ENCODE measurements at places on chromosomes 16 and 17. TPM values are rescaled to one million over a fixed set of nuclear protein-coding genes. Genes with fewer than 3 reads are reported as not detected.

Gene PLLP
- 360 TPM for total RNA-seq

Gene KRT24
- not detected for total RNA-seq

Gene HS3ST3A1
- total RNA-seq = 7.3 TPM

Gene DPEP2
- 1.0 TPM for total RNA-seq

Gene ATP1B2
- total RNA-seq = 1.5 TPM

Gene PPP1R27
- not detected for total RNA-seq

Gene AIPL1
- total RNA-seq = not detected

Gene IRX5
- not detected for total RNA-seq

Gene KRT12
- not detected for total RNA-seq

Gene CTRB2
- total RNA-seq = 11.1 TPM

Gene CCL8
- not detected for total RNA-seq

Gene CD2BP2
- 37.8 TPM for total RNA-seq

Gene CD300LB
- not detected for total RNA-seq

Gene HSD3B7
- total RNA-seq = 16.0 TPM

Gene SLFN13
- 4.7 TPM for total RNA-seq

Gene CDH1
- 32.9 TPM for total RNA-seq

Gene ZNF287
- total RNA-seq = 11.0 TPM

Gene USP43
- total RNA-seq = 0.22 TPM

Gene DNAH3
- not detected for total RNA-seq

Gene SPATA22
- 0.60 TPM for total RNA-seq

Gene MYH11
- 33.7 TPM for total RNA-seq

Gene CDH3
- total RNA-seq = 3.8 TPM

Gene PGAP3
- total RNA-seq = 15.9 TPM

Gene CHST6
- total RNA-seq = 0.59 TPM

Gene KCNH4
- total RNA-seq = not detected

Gene MGAT5B
- 0.84 TPM for total RNA-seq

Gene BTBD17
- total RNA-seq = not detected

Gene TP53TG3
- total RNA-seq = not detected

Gene ITPRIPL2
- 68.7 TPM for total RNA-seq

Gene ZNF385C
- total RNA-seq = 0.20 TPM
